ENCODE measurements at places on chromosomes 2 and 18. TPM values are rescaled to one million over a fixed set of nuclear protein-coding genes. Genes with fewer than 3 reads are reported as not detected.

- peak; percentile 16 for DNase-seq
Observed at GRCh38 chr2:241852981-241853631, 5.6 kb downstream of the PDCD1 start.

GRCh38 chr2:201276511-201276910, 16.2 kb downstream of the CASP8 start:
- DNase-seq = no peak

DNA sequence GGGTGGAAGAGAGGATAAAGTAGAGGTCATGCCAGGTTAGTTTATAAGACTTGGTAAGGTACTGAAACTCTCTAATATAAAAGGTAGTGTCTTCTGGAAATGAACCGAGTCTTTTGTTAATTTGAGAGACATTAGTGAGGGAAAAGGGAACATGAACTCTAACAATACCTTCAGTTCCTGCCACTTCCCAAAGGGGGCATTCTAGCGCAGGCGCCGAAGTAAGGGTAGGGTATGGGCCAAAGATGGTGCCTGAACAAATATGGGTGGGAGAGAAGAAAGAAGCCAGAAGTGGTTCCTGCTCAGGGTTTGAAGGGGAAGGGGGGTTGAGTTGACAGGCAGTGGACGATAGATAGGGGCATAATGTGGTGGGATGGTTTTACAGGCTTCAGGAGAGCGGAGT, 10.1 kb upstream of the REG1B start:
- no peak for DNase-seq

DNA sequence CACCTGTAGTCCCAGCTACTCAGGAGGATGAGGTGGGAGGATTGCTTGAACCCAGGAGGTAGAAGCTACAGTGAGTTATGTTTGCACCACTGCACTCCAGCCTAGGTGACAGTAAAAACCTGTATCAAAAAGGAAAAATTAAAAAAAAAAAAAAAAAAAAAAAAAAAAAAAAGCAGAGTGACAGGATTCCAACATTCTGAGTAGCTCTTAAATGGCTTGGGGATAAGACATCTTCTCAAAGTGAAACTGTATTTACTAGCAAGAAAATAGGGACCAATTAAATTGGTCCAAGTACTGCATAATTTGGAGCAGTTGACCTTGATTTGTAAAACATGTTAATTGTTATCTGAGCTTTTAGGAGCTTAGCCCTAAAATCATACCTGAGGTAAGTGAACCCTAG, 65.7 kb upstream of the TMEM247 start:
- DNase-seq = no peak

SIX3 gene
- not detected for total RNA-seq

ORC2 gene
- total RNA-seq = 32.2 TPM

RAX gene
- total RNA-seq = not detected

INSIG2 gene
- 27.8 TPM for total RNA-seq
